NCI-H1436 treated with DMSO at 0.1 percent for 48 hours (cell line): ENCODE measurements at places on chromosomes 6 and 20.

- DNase-seq, result no peak
Measured at GRCh38 chr20:54356801-54357200, 118.6 kb upstream of the DOK5 start.

DNA sequence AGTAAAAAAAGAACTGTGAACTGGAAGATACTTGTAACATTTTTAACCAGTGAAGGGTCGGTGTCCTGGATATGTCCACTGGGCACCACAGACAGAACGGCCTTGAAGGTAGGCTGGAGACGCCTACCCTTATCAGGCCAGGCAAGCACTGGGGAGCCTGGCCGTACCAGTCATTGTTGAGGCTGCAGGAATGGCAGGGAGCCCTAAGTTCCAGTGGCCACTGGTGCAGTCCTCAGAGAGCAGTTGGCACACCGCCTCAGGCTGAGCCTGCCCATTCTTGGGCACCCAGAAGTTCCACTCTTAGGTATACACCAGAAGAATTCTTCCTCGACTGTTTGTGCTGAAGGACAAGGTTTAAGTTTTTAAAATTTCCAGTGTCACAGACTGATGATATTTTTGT lies 20.5 kb downstream of the DNAJC5 start:
- no peak for DNase-seq

- DNase-seq, result no peak
Measured at GRCh38 chr6:112595841-112596240, 248.7 kb downstream of the RFPL4B start.

DNA sequence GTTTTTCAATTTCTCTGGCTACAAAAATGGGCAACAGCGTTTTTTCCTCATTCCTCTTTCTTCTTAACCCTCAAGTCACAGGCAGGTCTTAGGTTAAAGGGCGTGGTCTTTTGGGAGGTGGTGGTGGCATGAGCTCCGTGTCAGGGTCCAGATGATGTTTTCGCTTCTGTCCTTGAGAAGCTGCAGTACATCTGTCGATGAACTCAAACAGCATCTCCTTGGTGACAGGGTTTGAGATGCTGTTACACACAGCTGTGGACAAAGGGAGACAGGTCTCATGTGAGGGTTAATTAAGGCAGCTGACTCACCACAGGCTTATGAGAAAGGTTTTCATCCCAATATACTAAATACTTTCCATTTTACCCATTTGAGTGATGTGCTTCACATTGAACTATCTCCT lies 350.8 kb downstream of the RNGTT start:
- DNase-seq, result no peak

DNA sequence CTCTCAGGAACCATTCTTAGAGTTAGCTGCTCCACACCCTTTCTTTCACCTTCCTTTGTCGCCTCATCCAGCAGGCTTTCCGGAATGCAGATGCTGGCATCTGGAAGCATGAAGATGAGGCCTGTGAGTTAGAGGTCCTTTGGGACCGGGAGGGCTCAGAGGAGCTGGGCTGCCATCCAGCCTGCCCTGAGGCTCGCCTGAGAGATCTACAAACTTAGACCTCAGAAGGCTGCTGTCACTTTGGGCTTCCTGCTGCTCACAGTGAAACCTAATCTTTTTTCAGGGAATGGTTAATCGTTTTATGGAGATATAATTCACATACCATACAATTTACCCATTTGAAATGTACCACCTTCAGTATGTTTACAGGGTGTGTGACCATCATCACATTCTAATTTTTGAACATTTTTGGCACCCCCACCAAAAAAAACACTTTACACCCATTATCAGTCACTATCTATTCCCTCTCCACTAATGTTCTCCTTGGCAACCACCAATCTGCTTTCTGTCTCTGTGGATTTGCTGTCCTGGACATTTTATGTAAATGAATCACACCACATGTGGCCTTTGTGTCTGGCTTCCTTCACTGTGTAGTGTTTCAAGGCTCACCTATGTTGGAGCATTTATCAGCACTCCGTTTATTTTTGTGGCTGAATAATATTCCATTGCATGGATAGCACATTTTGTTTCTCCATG lies 20.0 kb upstream of the MPC1 start:
- DNase-seq, result no peak

DNA sequence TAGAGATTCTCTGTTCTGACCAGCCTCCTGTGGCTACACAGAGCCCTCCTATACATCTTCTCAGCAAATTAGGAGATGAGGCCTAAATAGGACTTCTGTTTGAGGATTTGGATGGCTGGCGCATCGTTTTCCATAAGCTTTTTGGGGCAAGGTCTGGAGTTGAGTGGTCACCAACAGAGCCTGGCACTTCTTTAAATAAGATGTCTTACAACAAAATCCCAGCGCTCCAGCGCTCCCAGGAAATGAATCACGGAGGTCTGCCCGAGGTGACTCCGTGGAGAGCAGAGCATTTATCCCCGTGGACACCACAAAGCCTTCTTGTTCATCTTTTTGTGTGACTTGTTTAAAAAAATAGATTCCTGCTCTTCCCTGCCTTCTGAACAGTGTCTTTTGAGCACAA lies 75.3 kb downstream of the GNAS-AS1 start:
- no peak for DNase-seq
